Right renal pelvis (tissue), 4 donors: ENCODE measurements at places on chromosomes 16 and 17. TPM values are rescaled to one million over a fixed set of nuclear protein-coding genes. Genes with fewer than 3 reads are reported as not detected.
A peak's percentile ranks its signal among the peaks of the same experiment; 100 is the strongest.

WWP2 gene
- 40.0 TPM for polyA plus RNA-seq

TEDC2 gene
- polyA plus RNA-seq, result 8.0 TPM

GRCh38 chr17:12982224-12982623 is 35.6 kb downstream of the ELAC2 start:
- no peak for DNase-seq

DNA sequence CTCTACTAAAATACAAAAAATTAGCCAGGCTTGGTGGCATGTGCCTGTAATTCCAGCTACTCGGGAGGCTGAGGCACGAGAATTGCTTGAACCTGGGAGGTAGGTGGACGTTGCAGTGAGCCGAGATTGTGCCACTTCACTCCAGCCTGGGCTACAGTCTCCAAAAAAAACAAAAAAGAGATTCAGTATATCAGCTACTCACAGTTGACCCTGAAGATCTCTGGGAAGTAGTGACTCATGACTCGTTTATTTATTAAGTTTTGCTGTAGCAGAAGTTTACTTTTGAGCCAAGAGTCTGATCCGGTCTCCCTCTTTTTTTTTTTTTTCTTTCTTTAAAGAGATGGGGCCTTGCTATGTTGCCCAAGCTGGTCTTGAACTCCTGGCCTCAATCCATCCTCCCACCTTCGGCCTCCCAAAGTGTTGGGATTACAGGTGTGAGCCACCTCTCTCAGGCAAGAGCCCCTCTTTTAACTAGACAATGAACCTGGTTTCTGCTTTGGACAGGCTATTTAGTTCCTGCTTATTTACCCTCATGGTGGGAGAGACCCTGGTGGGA is 4.4 kb downstream of the MVP start:
- DNase-seq, result no peak

GRCh38 chr16:526181-527014 is 1.1 kb upstream of the CAPN15 start:
- peak; percentile 44 for DNase-seq

GRCh38 chr16:75109732-75110243 is 6.8 kb downstream of the LDHD start:
- DNase-seq, result no peak

DNA sequence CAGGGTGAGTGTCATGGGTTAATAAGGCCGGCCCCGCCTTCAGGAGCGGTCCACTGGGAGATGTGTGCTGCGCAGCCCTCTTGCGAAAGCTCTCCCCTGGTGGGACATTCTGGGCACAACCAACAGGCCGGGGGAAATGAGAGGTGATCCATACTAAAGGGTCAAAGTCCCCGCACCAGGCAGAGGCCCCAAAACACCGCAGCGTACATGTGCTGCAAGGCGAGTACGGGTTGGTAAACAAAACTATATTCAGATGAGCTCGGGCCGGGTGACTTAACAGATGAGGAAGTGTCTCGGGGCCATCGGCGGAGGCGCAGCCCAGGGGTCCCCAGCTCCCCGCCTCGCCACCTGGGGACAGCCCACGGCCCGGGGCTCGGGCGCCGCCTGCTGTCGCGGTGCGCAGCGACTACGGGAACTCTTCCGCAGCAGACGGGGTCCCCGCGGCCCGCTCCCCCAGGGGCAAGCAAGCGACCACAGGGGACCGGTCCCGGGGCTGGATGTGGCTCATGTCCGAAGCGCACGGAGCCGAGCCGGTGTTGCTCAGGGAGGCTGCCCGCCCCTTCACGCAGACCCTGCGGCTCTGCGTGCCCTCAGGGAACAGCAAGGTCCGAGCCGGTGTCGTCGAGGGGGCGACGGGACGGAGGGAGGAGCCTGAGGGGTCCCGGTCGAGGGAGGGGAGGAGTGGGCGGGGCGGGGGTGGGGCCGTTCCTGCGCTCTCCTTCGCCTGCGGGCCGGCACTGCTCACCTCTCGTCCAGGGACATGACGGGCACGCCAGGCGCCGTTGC is at the start of gene RAB37:
TSS of gene RAB37 (plus strand) at position 744 of the 786 bp plus-strand sequence. CDS start at position 761, 17 bp downstream.
- DNase-seq, result no peak

DNA sequence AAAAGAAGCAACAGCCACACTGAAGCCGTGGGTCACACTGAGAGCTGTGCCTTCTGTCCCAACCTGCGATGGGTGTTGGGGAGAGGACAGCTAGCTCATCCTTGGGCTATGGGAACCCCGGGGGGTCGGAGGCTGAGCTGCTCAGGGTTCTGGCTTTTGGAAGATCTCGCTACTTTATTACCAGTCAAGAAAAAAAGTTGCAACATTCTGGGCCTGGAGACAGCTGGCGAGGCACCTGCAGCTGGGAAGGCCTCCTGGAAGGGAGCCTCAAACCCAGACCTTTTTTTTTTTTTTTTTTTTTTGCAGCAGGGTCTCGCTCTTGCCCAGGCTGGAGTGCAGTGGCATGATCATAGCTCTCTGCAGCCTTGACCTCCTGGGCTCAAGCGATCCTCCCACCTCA is 24.9 kb downstream of the TPSD1 start:
- no peak for DNase-seq

GRCh38 chr17:73359987-73360410 is 48.2 kb upstream of the CDC42EP4 start:
- no peak for DNase-seq

DNA sequence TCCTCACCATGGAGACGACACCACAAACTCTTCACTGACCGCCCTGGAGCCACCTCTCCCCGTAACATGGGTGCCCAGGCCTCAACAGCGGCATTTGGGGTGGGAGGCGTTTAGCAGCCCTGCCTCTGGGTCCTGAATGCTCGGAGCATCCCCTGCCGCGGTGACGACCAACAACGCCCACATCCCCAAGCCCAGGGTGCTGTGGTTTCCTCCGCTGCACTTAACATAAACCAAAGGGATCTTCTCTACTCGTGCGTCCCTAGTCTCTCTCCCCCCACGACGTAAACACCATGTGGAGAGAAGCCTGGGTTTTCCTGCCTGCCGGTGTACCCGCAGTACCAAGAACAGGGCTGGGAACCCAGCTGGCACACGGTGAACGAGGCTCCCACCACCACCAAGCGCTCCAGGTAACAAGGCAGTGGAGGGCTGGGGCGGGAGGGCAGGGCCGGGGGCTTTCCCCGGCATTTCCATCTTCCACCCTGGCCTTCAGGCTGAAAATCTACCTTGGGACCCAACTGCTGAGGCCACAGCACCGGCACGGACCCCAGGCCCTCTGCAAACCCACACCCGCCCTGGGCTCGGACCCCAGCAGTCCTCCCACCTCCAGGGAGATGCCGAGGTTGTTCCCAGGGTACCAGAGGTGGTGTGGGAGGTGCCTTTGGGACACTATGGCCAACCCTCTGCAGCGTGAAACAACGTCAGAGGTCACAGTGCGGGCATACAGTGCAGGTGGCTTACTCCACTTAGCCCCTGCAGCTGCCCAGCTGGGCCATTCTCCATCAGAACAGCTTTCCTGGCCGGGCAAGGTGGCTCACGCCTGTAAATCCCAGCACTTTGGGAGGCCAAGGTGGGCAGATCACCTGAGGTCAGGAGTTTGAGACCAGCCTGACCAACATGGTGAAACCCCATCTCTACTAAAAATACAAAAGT is 54.3 kb downstream of the TIMM22 start:
- DNase-seq, result no peak

DNA sequence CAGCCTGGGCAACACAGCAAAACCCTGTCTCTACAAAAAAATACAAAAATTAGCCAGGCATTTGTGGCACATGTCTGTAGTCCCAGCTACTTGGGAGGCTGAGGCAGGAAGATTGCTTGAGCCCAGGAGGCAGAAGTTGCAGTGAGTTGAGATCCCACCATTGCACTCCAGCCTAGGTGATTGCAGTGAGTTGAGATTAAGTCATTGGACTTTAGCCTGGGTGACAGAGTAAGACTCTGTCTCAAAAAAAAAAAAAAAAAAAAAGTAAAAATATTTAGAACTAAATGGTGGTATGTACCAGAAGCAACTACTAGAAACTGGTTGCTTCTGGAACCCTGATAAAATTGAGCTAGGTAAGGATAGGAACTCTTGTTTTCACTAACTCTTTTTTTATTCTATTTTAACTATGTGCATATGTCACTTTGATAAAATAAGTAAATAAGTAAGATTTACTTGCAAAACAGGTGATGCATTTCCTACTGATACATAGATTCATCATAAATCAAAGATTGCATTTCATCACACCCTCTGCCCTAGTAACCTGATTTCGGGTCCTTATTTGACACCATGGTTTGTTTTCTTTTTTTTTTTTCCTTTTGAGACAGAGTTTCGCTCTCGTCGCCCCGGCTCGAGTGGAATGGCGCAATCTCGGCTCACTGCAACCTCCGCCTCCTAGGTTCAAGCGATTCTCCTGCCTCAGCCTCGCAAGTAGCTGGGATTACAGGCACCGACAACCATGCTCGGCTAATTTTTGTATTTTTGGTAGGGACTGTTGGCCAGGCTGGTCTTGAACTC is 66.0 kb downstream of the USP32 start:
- no peak for DNase-seq

DNA sequence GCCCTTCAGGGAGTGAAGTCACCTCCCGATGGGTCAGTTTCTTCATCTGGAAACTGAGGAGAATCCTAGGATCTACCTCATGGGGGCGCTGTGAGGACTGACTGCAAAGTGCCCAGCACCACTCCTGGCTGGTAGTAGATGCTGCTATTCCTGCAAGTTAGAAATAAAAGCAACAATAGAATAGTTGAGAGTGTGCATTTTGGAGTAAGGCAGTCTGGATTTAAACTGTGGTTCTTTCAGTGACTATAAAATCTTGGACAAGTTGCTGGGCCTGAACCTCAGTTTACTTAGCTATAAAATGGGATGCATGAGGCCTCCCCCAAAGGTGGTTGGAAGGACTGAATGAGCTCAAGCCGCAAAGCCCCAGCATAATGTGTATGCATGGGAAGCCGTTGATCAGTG is 70.6 kb downstream of the CYB5B start:
- no peak for DNase-seq

DNA sequence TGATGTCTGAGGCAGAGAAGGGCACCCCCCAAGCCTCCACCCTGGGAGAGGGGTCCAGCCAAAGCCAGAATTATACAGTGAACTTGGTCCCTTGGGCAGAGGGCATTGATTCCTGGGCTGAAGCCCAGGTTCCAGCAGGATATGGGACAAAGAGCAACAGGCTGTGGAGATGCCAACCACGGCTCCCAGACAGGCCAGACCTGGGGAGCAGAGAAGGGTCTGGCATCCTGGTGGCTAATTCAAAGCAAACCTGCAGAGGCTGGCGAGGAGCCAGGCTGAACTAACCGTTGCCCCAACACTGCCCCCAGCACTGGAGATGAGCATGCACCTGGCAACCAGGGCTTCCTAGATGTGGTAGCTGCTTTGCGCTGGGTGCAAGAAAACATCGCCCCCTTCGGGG is 3.0 kb downstream of the CES3 start:
- no peak for DNase-seq

DNA sequence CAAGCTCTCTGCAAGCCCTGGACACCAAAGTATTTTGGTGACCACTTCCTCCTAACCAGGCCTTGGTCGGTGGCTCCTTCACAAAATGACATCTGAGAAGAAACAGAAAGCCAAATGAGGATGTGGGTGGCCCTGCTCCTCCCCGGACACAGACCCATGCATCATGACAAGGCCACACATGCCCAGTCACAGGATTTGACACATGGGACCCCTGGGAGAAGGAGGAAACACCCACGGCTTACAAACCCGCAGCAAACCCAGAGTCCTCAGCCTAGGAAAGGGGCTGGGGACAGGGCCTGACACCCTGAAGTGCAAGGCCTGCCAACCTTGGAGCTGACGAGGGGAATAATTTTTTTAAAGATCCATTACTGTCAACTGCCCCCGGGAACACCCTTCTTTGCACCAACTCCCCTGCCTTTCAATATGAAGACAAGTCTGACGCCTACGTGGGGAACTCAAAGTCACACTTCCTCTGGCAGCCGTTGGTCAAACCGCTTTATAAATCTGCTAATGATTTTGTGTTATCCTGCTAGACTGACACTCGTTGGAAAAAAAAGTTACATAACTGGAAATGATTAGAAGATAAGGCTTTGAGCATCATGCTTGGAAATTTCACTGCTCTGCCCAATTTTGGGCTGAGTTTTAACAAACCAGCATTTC is 41.3 kb downstream of the GAS7 start:
- DNase-seq, result no peak
